Cerebellar nuclear complex (tissue), 1 donor: ENCODE measurements at places on chromosomes 3 and 15.

GRCh38 chr3:190646996-190647395, 133.1 kb downstream of the IL1RAP start:
- no peak for DNase-seq

DNA sequence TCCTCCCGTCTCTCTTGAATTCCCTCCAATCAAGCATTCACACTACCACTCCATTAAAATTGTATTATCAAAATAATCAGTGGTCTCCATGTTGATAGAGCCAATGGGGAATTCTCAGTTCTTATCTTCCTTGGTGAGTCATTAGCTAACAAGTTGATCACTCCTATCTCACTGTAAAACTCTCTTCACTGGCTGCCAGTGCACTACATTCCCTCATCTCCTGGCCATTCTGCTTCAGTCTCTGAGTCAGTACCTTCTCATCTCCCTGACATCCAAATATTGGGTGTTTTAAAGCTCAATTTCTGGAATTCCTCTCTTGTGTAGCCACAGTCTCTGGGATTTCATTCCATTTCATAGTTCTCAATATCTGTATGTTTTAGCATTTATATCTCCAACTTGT, 175.2 kb downstream of the ALDH1A2 start:
- no peak for DNase-seq

DNA sequence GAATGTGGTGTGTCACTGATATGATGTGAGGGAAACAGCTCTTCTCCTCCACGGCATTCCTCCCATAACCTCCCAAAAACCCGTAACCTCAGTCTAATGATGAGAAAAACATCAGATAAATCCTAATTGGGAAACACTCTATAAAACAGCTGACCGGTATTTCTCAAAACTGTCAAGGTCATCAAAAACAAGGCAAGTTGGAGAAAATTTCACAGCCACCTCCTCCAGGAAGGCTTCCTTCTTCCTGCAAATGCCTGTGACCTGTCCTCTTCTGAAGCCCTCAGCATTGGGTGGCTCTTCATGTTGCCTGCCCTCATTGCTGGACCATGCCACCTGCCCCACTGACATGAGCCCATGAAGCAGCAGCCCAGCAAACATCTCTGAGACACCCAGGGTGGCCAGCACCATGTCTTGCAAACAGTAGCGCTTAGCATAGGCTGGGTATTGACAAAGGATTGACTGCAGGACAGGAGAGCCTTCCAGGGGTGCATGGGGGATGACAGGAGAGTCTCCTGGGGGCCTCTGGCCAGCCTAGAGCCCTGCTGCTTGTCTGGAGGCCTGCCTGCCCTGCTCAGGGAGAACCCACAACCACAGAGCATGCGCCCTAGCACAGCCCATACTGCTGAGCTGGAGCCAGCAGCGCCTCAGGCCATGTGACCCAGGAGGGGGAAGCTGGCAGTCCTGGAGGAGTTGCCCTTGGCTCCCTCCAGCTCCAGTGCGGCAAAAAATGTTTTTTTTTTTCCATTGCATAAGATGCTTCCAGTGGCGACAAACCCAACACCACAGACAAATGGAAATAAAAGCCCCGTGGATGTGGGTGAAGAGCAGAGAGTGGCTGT, 49.7 kb downstream of the XXYLT1 start:
- no peak for DNase-seq

DNA sequence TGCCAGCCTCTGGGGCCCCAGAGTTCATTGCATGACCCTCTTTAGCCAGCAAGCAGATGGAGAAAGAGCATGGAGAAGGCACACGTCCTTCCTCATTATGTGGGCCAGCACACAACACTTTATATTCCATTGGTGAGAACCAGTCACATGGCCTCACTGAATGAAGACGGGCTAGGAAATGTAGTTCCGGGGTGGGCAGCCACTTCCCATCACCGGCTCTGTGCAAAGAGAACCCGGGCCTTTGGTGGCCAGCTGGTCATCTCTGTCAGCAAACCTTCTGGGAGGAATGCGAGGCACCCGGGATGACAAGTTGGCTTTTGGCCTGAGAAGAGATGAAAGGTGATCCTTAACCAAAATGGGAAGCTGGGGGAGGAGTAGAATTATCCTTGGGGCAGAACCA, 90.2 kb upstream of the VGLL4 start:
- no peak for DNase-seq

DNA sequence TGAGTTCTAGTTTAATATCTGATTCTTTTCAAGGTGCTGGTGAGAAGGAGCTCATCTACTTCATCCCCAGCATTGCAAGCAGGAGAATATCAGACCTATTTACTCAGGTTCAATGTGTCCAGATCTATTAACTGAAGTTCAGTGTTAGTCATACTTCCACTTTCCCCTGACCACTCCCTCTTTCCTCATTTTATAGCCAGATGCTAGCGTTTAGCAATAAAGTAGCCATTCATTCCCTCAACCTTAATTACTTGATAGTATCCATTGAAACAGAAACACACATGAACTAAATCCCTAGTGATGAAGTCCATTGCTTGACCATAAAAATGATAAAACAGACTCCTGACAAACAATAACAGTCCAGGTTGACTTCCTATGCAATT, 60.0 kb downstream of the RPL22L1 start:
- no peak for DNase-seq
